ENCODE measurements at places on chromosomes 2 and 18.

GRCh38 chr2:181189951-181190350 lies 209.5 kb downstream of the UBE2E3 start:
- no peak for DNase-seq

DNA sequence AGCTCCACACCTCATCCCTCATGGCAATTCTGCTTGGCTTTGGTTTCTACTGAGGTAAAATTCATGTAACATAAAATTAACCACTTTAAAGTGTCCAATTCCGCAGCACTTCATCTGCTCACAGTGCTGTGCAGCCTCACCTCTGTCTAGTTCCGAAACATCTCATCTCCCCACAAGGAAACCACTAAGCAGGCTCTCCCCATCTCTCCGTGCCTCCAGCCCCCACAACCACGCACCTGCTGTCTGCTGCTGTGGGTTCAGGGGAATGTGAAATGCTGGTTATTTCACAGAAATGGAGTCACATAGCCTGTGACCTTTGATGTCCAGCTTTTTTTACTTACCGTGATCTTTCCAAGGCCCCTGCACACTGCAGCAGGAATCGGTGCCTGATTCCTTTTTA lies 7.7 kb upstream of the GPC1 start:
- DNase-seq: no peak

- peak; percentile 5 for DNase-seq
Measured at GRCh38 chr18:50879302-50880118, 592 bp downstream of the ME2 start.

DNA sequence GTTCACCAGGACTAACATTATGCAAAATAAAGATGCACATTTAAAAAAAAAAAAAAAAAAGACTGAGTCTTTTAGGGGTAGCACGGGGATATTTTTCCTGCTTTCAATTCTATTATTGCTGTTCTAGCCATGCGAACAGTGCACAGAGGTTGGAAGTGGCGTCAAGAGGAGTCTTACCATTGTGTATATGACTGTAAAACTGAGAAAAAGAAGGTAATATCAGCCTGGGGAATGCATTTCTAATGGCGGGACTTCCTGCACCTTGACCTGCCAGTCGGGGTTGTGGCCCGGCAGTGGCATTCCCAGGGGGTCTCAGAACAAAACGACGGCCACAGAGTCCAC lies 48.5 kb upstream of the ATP6V1B1 start:
- DNase-seq: no peak

- DNase-seq: no peak
Measured at GRCh38 chr2:162697111-162697510, 141.5 kb downstream of the KCNH7 start.

GRCh38 chr2:20916604-20917286 lies 93.8 kb upstream of the LDAH start:
- no peak for DNase-seq

DNA sequence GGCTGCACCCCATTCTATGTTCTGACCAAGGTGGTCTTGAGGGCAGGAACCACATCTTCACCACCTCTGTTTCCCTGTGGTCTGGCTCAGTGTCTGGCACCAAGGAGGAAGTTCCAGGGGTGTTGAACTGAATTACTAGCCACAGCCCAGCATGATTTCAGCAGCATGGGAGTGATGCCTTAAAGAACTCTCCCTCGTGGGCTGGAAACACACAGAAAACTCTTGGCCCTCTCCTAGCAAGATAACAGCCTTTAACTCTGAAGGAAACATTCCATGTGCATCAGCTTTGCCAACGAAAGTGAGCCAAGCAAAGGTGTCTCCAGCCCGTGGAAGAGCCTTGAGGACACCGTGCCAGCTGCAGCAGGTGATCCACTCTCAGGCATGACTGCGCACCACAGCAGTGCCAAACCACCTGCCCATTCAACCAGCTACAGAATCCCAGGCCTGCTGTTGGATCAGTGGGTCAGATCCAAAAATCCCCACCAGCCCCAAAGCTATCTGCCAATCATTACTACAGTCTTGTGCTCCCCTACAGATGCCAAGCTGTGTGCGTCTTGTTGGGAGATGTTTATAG lies 124.8 kb downstream of the TTC32 start:
- no peak for DNase-seq

- DNase-seq: no peak
Measured at GRCh38 chr2:70094171-70094977, 7.1 kb downstream of the PCBP1 start.

GRCh38 chr2:154195644-154196195 lies 324.0 kb downstream of the GALNT13 start:
- DNase-seq: no peak

DNA sequence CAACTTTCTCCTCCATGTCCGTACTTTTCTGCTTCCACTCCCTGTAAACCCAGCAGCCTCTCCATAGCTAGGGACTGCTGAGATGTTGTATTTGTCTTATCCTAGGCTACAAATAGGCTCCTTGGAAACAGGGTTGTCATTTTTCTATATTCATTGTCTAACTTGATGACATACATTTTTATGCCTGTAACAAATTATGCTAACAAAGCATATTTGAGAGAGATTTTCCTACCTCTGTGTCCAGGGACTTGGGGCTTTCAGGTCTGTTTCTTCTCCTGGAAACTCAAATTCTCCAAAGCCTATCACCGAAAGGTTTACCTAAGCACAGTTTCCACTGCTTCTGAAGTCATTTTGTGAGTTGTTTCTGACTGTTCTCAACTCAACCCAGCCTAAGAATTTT lies 102.7 kb downstream of the UBE2E3 start:
- no peak for DNase-seq

DNA sequence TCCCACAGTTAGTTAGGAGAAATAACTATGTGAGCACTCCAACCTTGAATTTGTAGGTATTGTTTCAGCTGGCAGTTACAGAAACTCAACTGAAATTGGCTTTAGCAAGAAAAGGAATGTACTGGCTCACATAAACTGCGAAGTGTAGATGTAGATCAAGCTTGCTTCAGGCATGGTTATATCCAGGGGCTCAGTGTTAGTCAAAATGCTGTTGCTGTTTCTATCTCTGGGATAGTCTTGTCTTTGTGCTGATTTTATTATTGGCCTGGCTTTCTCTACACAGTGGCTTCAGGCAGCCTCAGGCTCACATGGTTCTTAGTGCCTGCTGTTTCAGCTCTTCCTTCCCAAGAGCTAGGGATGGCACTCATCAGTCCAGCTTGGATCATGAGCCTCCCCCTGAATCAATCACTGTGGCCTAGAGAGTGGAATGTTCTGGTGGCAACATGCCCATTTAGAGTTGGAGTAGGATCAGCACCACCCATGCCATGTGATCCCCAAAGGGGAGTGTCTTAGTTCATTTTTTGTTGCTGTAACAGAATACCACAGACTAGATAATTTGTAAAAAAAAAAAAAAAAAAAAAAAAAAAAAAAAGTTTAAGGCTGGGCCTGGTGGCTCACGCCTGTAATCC lies 69.1 kb upstream of the FOXI3 start:
- no peak for DNase-seq

DNA sequence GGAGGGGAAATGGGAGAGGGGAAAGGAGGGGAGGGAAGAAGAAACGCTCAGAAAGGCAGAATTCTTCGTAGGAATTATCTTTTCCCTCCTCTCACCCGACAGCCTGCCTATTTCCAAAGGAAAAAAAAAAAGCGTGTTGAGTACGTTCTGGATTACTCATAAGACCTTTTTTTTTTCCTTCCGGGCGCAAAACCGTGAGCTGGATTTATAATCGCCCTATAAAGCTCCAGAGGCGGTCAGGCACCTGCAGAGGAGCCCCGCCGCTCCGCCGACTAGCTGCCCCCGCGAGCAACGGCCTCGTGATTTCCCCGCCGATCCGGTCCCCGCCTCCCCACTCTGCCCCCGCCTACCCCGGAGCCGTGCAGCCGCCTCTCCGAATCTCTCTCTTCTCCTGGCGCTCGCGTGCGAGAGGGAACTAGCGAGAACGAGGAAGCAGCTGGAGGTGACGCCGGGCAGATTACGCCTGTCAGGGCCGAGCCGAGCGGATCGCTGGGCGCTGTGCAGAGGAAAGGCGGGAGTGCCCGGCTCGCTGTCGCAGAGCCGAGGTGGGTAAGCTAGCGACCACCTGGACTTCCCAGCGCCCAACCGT lies at the start of gene GAD1:
TSS of gene GAD1 (plus strand) at position 384 of the 589 bp plus-strand sequence. CDS start 1,705 bp downstream, outside the sequence.
- DNase-seq: no peak

- no peak for DNase-seq
Measured at GRCh38 chr2:37871456-37872191, 53.5 kb upstream of the RMDN2 start.

GRCh38 chr18:10249270-10249669 lies 205.2 kb upstream of the APCDD1 start:
- no peak for DNase-seq

DNA sequence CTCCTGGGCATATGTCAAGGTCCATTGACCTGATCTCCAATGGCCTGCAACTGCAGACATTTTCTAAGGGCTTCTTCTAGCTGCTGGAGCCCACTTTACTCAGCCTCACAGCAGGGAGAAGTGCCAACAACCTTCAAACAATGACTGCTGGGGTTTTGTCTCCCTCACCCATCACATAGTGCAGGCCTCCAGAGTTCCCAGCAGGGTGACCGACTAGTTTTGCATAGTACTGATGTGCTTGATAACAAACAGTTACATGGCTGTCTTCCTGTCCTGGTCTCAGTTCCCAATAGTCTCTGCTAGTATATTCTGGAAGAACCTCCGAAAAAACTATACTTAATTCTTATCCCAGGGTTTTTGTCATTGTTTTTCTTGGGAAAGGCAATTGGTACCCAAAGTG lies 10.4 kb upstream of the NETO1 start:
- no peak for DNase-seq

- no peak for DNase-seq
Measured at GRCh38 chr18:33803636-33804035, 225.6 kb downstream of the ASXL3 start.

- DNase-seq: no peak
Measured at GRCh38 chr18:70288171-70288850, 534 bp upstream of the SOCS6 start.

GRCh38 chr18:79590191-79591031 lies 89.2 kb upstream of the CTDP1 start:
- DNase-seq: no peak

DNA sequence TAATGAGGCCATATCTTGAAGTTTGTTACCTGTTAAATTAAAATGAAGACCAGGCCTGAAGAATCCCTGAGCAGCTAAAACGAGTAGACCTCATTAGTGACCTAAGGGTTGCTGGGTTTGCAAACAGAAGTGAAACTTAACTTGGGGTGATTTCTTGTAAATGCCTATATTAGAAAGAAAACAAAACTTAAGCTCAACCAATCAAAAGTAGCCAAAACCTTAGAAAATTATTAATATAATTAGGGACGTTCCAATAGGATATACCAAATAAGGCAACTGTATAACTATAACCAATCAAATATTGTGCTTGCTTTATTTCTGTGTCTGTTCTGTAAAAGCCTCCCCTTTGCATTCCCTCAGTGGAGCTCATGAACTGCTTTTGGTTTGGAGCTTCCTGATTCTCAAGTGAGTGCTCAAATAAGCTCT lies 137.9 kb upstream of the VRK2 start:
- no peak for DNase-seq

DNA sequence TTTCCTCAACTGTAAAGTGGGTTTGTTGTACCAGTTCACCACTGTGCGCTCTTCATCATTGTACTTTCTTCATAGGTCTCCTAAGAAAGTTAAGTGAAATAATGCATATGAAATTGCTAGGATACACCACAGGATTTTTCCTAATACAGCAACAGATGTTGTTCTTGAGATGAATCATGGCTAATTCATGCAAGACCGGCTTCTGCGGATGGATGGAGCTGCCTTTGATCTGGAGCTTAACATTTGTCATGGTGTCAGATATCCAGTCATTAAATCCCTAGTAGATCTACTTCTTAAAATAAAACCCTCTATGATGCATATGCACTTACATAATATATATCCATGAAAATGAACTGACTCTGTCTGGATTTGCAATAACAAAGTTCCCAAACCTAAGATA lies 114.1 kb downstream of the COL6A3 start:
- no peak for DNase-seq

DNA sequence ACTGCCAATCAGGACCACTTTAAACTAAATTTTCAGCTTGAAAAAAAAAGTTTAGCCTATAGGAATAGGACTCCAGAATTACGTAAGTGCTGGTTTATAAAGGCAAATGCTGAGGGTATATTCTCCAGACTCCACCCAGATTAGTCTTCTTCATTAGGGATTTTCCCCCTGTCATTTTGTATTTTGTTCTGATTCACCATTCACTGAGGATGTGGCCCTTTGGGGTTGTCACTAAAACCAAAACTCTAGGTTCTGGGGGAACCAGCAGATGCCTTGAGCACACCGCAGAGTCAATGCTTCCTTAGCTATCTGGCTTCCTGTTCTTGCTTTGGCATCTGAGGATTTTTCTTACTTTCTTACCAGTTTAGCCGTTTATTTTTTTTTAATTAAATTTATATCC lies 10.5 kb downstream of the SCYGR4 start:
- no peak for DNase-seq

GRCh38 chr2:97963880-97964279 lies 31.9 kb downstream of the TMEM131 start:
- DNase-seq: no peak

- no peak for DNase-seq
Measured at GRCh38 chr2:172969166-172969565, 106.5 kb upstream of the MAP3K20 start.

GRCh38 chr2:239978411-239978810 lies 46.7 kb downstream of the NDUFA10 start:
- no peak for DNase-seq

- no peak for DNase-seq
Measured at GRCh38 chr2:54722641-54723040, 821 bp upstream of the EML6 start.
